ENCODE measurements at places on chromosomes 6 and 20.

- ATAC-seq = peak; percentile 59
These were observed 816 bp upstream of the MAN1A1 start for GRCh38 chr6:119350202-119350951.

- no peak for ATAC-seq
These were observed 1057.0 kb downstream of the EPHA7 start for GRCh38 chr6:92362404-92362803.

DNA sequence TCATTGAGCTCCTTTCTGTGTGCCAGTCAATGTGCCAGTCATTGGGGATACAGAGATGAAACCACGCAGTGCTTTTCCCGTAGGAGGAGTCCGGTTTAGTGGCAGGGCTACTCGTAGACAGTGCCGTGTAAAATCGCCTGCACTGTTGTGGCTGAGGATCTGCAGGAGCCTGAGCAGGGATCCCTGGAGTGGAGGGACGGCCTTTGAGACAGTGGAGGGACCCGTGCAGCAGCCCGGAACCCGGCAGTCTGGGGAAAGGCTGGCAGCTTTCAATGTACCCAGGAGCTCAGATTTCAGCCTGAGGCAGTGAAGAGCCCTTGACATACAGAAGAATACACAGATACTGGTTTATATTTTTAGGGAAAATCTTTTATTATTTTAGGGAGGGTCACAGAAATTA is 203.3 kb downstream of the ARID1B start:
- ATAC-seq = no peak

DNA sequence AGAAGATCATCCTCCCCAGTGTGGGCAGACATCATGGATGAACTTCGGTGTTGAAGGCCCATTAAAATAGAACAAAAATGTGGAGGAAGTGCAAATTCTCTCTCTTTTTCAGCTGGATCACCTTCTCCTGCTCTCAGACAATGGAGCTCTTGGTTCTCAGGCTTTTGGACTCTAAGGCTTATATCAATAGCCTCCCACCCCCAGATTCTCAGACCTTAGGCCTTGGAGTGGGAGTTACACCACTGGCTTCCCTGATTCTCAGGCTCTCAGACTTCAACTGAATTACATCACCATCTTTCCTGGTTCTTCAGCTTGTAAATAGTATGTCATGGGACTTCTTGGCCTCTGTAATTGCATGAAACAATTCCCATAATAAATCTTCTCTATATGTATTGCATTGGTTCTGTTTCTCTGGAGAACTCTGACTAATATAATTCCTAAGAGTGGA is 36.6 kb downstream of the NSFL1C start:
- no peak for ATAC-seq

- ATAC-seq = no peak
These were observed 135.5 kb upstream of the SUPT3H start for GRCh38 chr6:45513213-45513618.

DNA sequence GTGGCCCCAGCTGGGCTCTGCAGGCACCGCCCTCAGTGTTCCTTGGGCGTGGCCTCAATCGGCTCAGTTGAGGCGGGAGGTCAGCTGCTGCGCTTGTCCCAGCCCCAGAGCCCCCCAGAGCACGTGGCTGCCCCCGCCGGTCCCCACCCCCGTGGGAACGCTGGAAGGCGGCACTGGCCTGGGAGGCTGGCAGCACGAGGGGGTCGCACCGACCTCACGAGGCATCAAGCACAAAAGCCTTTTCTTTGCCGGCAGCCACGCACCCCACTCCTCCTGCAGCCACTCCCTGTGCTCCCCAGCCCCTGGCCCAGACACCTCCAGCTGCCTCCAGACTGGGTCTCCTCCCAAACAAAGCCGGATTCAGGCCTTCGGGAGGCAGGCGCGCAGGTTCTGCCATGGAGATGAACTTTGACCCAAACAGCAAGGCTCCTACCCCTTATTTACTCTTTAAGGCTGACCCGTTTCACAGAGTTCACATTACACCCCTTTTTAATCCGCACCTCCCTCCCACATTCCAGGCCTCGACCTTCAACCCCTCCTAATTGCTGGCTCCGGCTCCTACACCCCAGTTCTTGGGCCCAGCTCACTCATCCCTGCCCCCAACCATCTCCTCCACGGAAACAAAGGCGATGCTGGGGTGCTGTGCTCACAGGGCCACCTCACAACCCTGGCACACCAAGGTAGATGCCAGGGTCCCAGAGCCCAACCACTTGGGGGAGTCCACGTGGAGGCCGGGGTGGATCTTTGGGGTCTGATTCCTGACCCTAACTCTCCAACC is 111.7 kb downstream of the NOL4L start:
- ATAC-seq = no peak

- ATAC-seq = no peak
These were observed 373.2 kb upstream of the CNR1 start for GRCh38 chr6:88539295-88539764.

DNA sequence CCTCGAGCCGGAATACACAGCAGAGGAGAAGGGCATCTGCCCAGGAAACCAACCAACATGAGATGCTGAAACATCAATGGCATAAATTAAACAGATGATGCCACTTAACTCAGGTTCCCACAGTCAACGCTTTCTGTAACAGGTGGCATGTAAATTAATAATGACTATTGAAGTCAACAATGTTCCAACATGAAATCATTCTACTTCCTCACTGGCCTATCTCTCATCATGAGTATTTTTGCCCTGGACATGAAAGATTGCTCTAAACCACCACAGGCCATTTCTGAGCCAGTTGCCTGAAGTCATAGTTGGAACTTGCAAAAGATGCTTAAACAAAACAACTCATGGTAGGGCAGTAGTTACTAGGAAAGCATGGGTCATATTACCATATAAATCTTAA is 397.9 kb upstream of the JARID2 start:
- ATAC-seq = peak; percentile 51

GRCh38 chr6:10695086-10695657 is 400 bp downstream of the PAK1IP1 start:
- no peak for ATAC-seq

DNA sequence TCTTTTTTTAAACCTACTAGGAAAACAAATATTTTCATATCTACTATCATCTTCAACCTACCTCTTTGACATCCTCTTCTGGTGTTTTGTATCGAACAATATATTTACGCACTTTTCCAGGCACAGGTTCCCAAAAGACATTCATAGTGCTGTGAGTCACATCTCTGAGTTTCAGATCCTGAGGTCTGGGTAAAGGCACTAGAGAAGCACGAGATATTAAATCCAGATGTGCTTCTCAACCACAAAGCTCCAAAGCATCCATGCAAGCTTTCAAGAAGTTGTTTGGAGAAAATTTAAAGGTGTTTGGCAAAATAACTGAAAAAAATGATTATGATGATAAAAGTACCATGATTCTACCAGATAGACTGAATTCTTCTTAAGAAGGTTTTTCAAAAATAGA is 62.7 kb downstream of the COL12A1 start:
- ATAC-seq = no peak

DNA sequence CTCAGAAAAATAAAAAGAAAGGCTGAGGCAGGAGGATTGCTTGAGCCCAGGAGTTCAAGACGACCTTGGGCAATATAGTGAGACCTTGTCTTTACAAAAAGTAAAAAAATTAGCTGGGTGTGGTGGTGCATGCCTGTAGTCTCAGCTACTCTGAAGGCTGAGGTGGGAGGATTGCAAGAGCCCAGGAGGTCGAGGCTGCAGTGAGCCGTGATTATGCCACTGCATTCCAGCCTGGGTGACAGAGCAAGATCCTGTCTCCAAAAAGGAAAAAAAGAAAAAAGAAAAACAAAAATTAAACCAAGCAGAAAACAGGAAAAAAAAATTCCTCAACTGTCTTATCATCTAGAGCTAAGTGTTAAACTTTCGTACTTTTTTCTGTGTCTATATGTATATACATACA is 12.4 kb upstream of the SRSF3 start:
- no peak for ATAC-seq

- ATAC-seq = peak; percentile 87
These were observed at the start of gene DDX43 for GRCh38 chr6:73394577-73395354. Gene DDX43 (plus strand): TSS chr6:73394828. CDS start chr6:73394906, 78 bp downstream.

GRCh38 chr20:59406446-59406845 is 106.0 kb downstream of the EDN3 start:
- peak; percentile 63 for ATAC-seq

DNA sequence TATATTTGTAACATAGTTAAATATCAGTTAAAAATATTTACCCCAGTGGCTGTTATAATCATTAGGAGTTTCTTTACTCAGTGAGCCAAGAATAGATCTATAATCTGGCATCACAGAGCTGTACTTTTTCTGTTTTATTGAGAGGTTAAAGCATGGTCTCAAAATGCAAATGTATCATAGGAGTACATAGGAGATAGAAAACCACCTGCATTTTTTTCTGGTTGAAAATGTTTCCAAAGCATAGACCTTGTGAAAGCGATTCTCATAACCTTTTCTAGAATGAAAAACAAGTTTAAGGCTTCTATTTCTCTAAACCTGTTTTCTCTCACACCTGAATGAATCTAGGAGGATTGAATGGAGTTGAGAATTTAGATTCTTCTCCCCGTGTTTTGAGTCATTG is 14.4 kb downstream of the KCNQ5 start:
- ATAC-seq = no peak
